ENCODE measurements at places on chromosomes 5 and 9.

DNA sequence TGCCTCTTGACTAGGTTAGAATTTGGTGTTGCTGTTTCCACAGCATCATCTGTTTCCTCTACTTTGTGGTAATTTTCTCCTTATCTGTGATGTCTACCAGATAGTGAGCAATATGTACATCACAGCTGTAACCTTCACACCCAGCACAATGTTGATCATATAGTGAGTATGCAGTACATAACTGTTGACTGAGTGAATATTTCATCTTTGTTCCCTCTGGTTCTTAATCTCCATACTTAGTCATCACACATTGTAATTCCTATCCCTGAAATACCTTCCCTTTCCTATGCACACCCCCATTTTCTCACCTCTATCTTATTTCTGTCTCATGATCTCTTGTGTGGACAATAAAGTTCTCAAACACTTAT, 115.9 kb downstream of the KIF4B start:
- DNase-seq = no peak

- no peak for DNase-seq
Measured at GRCh38 chr9:134983506-134984371, 66.0 kb upstream of the FCN1 start.

DNA sequence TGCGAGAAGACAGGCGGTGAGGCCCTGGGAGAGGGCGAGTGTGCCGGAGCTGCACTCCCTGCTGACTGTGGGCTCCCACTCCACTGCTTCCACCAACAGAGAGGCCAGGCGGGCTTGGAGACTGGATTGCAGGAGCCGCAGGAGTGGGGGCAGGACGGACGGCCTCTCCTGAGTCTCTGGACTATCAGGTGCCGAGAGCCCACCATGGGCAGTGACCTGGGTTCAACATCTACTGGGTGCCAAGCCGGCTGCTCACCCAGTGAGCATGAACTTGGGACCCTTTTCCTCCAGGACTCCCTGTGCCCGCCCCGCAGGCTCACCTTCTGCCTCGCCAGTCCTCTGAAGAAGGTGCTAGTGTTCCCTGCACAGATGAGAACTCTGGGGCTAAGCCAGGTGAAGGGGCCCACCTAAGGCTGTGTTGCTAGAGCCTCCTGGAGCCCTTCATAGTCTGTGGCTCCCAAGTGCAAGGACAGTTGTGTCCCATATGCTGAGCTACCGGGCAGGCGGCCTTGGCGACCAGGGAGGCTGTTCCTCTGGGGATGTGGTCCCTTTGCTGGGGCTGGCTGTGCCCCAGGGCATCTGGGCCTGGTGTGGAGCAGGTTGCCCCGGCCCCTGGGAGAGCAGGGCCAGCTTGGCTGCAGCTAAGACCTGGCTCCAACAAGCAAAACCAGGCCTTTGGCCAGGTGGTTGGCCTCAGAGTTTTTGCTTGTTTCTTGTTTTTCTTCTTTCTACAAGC, 77.7 kb upstream of the PHYKPL start:
- DNase-seq = no peak

GRCh38 chr5:169290895-169291294, 10.0 kb downstream of the SLIT3 start:
- DNase-seq = no peak

DNA sequence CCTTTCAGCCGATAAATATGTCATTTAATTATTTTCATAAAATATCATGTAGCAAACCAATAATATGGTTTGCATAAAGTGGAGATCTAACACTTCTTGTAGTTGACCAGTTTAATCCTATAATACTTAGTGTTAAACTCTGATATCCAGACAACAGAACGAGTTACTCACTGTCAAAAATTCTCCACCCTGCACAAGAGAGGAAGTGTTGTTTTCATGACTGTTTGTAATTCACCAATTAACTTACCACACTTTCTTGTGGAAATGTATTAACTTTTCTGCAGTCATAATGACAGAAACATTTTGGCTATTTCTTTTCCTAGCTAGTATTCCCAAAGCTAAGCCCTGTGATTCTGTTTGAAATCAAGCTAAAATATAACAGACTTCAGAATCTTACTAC, 555.3 kb upstream of the FTMT start:
- peak; percentile 50 for DNase-seq

DNA sequence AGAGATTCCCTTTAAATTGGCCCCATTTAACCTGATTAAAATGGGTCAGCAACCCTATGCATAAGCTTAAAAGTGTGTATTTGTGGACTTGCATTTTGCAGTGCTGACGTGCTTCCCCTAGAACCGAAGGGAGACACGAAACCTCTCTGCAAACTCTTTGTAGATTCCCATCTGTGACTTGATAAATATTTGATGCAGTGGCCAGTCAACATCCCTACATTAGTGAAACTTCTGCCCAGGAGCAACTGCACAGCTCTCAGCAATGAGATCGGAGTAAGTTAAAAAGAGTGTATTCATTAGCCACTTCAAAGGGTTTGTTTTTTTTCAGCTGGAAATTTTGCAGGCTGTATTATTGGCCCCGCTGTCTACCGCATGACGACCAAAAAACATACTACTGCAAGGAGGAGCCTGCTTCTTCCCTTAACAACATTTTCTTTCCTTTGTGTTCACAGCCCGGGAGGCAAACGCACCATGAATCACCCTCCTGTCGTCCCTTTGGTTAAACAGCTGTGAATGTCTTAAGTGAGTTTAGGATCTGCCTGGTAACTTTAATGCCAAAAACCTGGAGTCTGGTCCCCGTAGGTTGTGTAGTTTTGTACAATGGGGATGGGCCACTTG, 38.0 kb upstream of the TCERG1 start:
- no peak for DNase-seq

DNA sequence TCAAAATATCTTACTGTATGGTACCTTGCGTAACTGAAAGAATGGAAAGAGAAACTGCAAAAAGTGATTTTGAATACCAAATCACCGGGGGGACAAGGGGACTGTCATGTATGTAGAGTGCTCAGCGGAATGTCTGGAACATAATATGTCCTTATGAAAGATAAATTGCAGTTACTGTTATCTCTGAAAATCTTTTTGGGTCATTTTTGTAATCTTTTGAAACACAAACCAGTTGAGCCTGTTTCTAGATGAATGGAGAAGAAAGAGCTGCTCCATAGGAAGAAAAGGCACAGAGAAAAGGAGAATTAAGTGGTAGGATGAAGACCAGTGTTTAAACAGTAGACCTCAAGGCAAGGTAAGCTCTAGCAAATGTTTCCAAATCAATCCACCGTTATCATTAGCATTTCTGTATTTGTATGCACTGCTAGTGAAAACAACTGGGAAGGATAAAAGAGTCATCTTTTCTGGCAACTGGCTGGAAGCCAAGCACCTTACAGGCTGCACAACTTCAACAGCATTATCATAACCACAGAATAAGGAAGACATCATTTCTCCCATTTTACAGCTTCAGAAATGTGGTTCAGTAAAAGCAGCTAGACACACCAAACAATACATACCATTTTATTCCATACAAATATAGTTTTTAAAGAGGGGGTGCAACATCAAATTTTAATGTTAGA, 158.5 kb downstream of the TRPM3 start:
- no peak for DNase-seq

DNA sequence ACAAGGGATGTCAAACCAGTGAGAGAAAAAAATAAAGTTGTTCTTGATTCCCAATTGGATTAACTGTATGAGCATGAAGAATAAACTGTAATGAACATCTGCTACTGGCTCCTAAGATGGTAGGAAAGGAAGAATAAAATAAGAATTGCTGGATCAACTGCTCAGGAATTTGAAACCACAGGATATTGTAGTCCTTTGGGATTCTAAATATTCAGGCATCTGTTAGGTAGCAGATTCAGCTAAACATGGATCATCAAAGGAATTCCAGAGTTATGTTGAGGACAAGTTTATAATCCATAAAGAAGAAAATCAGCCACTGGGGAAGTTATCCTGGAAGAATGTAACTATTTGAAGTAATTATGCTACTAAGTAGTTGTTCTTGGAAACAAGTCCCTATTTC, 65.8 kb downstream of the ISL1 start:
- no peak for DNase-seq

- DNase-seq = peak; percentile 78
Measured at GRCh38 chr5:172479034-172479783, 24.9 kb upstream of the SH3PXD2B start.

- no peak for DNase-seq
Measured at GRCh38 chr5:53191548-53192165, 82.1 kb upstream of the MOCS2 start.

GRCh38 chr5:139690064-139690802, 42.1 kb downstream of the CXXC5 start:
- DNase-seq = peak; percentile 17

DNA sequence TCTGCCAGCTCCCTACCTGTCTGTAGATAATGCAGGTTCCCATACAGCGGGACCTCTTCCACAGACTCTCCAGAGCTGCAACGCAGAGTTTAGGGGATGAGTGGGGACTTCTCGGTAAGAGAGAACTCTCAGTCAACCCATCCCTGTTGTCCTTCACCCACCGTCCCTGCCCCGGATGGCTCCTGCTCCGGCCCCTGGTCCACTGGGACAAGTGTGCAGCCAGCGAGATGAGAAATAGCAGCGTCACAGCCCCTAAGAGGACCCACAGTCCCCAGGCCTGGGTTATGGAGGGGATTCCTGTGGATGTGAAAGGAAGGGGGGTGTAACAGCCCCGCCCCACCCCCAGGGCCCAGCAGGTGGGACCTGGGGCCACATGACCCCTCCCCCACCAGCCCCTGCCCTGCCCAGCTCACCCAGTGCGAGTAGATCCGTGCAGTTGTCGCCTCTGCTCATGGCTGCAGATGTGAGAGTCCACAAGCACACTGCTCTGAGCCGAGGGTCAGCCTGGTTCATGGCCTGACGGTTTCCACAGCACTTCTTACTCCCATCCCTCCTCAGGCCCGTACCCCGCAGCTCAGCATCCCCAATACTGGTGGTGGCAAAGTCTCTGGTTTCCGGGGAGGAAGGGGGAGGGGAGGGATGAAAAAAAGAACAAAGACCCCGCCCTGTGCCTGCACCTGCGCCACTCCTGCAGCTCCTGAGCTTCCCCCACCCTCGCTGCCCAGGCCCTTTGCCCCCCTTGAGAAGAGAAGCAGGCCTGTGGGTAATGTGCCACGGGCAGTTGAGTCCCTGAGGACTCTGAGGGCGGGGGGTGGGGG, at the start of gene SIT1:
Gene SIT1 (minus strand): TSS at position 591 of the 818 bp plus-strand sequence. CDS start 78 bp downstream, at position 513.
- DNase-seq = no peak

DNA sequence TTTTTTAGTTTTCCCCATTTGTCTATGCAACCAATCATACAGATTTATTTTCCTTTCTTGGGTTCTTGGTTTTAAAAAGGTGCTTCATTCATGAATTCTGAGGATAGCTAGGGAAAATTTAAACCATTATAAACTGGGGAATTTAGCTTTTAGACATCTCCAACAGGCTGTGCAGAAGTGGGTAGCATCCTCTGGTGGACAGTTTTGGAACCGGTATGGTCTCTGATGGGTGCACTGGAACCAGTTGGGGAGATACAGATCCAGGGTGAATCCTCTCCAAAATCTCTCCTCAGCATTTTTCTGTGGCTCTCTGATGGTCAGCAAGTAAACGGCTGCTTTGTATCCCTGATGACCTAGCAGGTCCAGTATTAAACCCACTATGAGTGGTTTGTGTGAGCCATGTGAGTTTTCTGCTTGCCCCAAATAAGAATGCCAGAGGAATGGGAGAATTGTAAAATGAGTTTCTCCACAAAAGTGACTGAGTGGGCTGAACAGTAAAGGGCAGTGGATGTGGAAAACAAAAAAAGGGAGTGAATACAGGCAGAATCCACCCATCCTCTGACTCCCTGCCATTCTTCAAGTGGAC, 9.1 kb upstream of the DNAJC25 start:
- DNase-seq = peak; percentile 30

GRCh38 chr5:178895615-178896571, at the start of gene ZFP2:
Gene ZFP2, plus strand, starts transcription at chr5:178895913. Its CDS starts 35,401 bp downstream, at chr5:178931314.
- peak; percentile 3 for DNase-seq

GRCh38 chr5:42274913-42275312, 148.3 kb upstream of the GHR start:
- no peak for DNase-seq

DNA sequence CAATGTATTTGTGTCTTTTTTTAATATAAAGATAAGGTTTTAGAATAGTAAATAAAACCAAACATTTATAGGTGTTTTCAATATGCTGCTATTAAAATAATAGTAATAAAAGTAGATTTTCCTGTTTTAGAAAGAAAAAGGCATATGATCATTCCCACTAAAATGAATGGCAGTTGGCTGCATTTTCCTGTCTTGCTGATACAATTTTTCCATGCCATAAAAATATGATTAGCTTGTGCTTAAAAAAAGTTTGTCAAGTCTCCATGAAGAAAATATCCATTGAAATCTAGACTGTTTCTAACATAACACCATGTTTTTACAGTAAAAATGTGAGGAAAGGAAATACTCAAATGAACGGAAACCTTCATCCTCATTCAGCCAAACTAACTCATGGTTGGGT, 65.0 kb downstream of the FBXL7 start:
- DNase-seq = no peak

DNA sequence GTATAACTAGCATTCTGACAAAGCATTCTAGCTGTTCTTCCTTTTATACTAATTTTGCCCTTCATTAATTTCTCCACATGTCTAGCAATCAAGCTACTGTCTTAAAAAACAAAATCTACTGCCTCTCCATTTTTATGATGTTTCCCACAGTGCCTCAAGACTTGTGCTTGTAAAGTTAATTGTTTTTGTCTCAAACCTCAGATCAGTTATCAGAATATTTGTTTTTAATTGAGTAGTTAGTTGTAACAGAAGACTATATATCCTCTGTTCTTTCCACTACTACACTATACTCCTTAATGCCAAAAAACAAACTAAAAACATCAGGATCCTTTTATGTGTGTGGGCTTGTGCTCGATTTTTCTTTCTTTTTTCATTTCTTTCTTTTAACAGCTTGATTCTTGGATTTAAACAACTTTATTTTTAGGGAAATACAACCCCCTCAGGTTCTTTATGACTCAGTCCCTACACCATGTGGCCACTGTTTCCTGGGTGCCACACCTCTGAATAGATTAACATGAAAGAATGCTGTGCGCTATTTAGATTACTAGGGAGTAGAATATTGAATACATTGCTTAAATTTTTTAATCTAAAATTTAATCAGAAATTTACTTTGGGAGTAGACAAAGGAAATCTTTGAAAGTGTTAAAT, 1.2 kb downstream of the ASPN start:
- DNase-seq = no peak

GRCh38 chr9:120175031-120175430, 404.9 kb downstream of the CDK5RAP2 start:
- DNase-seq = no peak

GRCh38 chr9:94108584-94108983, 24.3 kb downstream of the PTPDC1 start:
- DNase-seq = no peak

DNA sequence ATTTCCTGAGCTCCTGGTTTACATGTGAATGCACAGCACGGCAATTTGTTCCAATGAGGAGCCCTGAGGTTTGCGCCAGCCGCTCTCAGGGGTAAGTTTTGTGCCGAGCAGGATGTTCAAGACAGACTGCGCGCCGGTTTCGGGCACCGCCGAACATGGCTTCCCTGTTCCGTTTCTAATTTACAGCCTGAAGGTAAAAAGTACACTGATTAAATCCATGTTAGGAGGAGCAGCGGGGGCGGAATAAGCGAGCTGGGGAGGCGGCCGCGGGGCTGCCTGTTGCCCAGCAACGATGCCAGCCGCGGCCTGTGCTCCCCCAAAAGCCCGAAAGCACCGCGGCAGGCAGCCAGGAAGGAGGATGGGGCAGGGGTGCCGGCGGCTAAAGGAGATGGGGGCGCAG, 6.4 kb downstream of the SOWAHA start:
- no peak for DNase-seq

- DNase-seq = no peak
Measured at GRCh38 chr5:109910874-109911273, 221.1 kb downstream of the MAN2A1 start.
